Naive thymus-derived CD8-positive, alpha-beta T cell (primary cell): ENCODE measurements at places on chromosomes 4 and X. TPM values are rescaled to one million over a fixed set of nuclear protein-coding genes. Genes with fewer than 3 reads are reported as not detected.

LUZP4 gene
- not detected for total RNA-seq

PNMA6F gene
- not detected for total RNA-seq

KIT gene
- not detected for total RNA-seq

AVPR2 gene
- total RNA-seq: not detected

GRIA3 gene
- not detected for total RNA-seq
